Caki2 (cell line): ENCODE measurements at places on chromosomes 1 and 21. TPM values are rescaled to one million over a fixed set of nuclear protein-coding genes. Genes with fewer than 3 reads are reported as not detected.

The TTC39A gene
- total RNA-seq: 27.5 and 59.8 TPM in 2 replicates

DNA sequence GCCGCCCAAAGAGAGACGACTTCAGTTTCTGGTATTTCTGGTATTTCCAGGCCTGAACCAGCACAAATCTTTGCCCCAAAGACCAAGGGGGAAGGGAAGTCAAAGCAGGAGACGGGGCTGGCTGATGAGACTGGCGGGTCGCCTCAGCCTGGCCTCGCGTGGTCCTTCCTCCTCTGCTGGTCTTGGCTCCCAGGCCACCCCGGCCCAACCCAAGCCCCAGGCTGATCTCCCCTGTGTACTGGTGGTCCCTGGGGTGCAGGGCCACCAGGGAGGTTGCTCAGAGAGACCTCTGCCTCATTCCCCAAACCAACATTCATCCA is 19.9 kb downstream of the WNT4 start:
- DNase-seq: no peak

DNA sequence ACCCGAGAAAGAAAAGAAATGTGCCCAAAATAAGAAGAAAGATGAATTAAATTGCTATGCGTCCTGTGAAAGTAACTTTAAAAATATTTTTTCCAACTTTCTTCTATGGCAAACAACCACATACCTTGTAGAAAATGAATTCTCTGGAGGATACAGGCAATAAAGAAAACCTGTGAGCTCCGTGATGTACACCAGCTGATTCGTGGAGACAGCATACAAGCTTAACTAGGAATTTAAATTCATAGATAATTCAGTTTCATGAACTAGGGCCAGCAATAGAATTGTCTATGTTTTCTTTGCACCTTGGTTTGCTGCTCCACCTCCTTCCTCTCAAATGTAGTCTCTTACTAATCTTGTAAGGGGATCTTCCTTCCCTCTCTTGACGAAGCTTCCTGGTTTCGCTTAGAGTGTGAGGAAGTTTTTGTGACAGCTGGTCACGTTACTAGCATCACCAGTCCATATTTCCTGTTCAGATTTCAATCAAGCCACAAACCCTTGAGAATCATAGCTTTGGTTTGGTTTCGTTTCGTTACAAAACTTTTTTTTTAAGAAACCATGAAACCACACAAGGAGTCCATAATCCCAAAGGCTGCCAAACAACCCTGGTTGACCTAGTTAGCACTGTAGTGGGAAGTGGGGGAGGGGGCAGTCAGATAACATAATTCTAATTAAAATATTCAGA is 35.8 kb downstream of the GREM2 start:
- no peak for DNase-seq

GRCh38 chr1:222021129-222021528 is 279.2 kb upstream of the DUSP10 start:
- no peak for DNase-seq

DNA sequence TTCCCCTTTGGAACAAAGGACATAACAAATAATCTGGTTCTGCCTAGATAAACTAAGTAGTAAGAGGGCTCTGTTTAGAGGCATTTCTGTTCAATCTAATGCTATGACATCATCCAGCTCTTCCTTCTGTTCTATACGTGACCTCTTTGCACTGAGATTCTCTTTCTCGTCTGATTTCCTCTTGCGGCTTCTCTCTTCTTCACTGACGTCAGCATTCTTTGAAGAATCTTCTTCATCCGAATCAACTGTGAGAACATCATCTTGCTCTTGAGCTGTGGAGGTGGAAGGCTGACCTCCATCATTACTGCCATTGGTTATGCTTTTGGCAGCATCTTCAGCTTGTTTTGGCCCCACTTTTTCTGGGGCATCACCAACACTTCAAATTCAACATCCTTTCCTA is 130.4 kb downstream of the HS2ST1 start:
- DNase-seq: no peak
